ENCODE measurements at places on chromosomes 4 and X.

- no peak for DNase-seq
These were observed 183.7 kb downstream of the NR3C2 start for GRCh38 chr4:148258535-148258934.

DNA sequence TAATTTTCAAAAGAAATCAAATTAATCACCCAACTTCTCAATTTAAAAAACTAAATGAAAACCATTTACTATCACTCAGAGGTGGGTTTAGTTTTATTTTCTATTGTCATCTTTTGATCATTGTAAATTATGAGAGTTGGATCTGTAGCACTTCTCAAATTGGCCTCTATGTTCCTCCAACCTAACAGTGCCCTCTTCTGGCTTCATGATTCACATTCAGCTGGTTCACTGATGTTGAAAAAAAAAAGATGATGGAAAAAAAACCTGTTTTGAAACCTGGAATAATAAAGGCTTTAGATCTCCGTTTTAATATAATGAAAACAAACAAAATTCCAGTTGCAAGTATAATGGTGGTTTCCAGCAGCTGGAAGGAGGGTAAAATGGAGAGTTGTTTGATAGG, 2.4 kb upstream of the NBDY start:
- no peak for DNase-seq

DNA sequence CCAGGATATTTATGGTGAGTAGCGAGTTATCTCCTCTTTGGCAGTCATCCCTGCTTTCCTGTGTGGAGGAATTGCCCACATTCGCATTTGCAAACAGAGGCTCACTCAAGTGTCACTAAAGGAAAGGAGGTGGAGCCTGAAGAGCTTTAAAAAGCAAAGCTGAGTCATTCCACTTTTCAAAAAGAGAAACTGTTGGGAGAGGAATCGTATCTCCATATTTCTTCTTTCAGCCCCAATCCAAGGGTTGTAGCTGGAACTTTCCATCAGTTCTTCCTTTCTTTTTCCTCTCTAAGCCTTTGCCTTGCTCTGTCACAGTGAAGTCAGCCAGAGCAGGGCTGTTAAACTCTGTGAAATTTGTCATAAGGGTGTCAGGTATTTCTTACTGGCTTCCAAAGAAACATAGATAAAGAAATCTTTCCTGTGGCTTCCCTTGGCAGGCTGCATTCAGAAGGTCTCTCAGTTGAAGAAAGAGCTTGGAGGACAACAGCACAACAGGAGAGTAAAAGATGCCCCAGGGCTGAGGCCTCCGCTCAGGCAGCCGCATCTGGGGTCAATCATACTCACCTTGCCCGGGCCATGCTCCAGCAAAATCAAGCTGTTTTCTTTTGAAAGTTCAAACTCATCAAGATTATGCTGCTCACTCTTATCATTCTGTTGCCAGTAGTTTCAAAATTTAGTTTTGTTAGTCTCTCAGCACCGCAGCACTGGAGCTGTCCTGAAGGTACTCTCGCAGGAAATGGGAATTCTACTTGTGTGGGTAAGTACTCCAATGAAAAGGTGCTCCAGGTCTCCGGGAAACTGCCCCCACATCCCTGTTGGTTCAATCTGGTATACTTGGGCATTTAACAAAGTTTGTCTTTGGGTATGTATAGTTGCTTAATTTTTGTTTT, at the start of gene EGF:
Gene EGF (plus strand): TSS at position 178 of the 890 bp plus-strand sequence. CDS start 453 bp downstream, at position 631.
- no peak for DNase-seq

GRCh38 chrX:5640071-5640470, 588.6 kb downstream of the NLGN4X start:
- DNase-seq: no peak

GRCh38 chr4:8067274-8067936, 91.2 kb downstream of the ABLIM2 start:
- DNase-seq: no peak

DNA sequence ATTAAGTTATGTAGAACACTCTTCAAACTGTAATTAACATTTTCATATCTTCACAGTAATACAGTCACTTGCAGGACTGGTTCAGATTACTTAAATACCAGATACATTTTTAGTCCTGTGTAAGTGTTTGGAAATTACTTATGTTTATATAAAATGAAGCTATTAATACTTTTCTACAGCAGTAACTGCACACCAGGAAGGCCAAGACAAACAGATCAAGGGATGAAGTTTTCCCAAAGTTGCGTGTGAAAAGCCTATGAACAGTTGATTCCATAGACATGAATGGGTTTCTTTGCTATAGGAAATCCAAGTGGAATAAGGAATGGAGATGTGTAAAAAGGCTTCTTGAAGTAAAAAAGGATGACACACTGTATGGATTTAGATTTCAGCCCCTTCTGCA, 28.9 kb upstream of the DRP2 start:
- DNase-seq: no peak

- no peak for DNase-seq
These were observed 54.8 kb downstream of the SHOX start for GRCh38 chrX:685120-686032.

DNA sequence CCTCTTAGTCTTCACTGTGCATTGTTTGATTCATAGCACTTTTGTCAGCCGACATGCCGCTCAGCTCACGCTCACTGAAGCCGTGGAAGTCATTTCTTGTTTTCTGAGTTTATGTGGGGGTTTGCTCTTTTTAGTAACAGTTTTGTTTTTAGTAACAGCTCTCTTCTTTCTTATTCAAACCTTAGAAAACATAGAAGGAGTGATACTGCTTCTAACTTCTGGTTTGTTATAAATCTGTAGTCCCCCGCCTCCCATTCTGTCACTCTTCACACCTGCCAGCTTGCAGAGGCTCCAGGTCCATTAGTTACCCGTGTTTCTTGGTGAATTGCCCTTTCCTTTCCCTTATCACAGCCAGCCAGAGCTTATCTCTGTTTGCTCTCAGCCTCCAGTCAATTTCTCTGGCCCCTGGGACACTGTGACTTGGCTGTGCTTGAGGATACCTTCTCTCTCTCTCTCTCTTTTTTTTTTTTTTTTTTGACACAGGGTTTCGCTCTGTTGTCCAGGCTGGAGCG, 50.5 kb downstream of the GRK4 start:
- DNase-seq: no peak

- no peak for DNase-seq
These were observed 32.4 kb downstream of the CCNG2 start for GRCh38 chr4:77189412-77189811.

DNA sequence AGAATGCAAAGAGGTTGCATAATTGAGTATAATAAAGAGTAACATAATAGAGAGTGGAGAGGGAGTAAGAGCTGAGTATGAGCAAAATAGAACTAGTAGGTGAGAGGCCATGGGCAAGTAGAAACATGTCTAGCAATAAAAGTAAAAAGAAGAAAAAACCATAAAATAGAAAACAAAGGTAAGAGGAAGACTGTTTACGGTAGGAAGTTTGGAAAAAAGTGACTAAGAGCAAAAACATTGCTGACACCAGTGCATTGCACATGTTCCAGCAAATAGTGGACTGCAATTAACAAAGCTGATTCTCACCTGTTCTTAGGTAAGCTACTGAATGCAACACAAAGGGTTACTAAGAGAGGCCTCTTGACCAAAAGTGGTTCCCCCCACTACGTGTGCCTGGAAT, 202.9 kb downstream of the TEX13A start:
- DNase-seq: no peak

DNA sequence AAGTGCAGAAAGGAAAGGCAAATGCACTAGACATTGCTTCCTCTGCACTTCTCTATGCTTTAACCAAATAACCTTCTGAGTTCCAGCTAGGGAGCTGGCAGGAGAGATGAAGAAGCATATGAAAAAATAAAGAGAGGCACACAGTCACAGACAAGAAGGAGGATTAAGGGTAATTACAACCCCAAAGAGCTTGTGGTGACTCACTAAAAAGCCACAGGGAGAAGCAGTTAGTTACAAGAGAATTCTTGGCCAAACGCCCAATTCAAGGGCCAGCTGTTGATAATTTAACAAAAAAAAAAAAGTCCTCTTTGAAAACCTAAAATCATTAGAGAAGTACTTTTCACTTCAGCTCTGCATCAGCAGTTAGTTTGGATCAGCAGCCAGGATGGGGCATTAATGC, 478.0 kb downstream of the KCNIP4 start:
- DNase-seq: no peak

- DNase-seq: no peak
These were observed 50.6 kb upstream of the SRPX start for GRCh38 chrX:38271154-38271716.

GRCh38 chr4:186516287-186516686, 39.1 kb downstream of the MTNR1A start:
- DNase-seq: no peak

DNA sequence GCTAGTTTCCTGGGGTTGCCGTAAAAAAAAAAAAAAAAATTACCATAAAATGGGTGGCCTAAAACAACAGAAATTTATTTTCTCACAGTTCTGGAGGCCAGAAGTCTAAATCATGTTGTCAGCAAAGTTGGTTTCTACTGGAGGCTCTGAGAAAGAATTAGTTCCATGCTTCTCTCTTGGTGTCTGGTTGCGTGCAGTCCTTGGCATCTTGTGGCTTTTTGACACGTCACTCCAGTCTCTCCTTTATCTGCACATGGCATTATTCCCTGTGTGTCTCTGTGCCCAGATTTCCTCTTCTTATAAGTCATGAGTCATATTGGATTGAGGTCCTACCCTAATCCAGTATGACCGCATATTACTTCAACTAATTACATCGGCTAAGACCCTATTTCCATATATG, 38.7 kb downstream of the SPATA4 start:
- no peak for DNase-seq

DNA sequence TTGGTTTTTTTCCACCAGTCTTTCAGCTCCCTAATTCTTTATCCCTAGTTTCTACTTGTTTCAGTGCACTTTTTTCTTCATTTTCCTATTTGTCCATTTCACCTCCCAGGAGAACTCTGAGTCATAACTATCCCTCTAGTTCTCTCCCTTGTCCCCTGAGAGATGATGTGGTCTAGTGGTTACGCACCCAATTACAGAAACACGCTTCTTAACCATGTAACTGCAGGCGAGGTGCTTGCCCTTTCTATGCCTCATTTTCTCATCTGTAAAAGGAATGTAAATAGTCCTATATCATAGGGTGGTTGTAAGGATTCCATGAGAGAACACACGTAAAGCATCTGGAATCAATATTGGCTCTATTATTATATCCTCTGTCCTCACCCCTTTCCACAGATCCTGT, 8.8 kb upstream of the GRPR start:
- no peak for DNase-seq

DNA sequence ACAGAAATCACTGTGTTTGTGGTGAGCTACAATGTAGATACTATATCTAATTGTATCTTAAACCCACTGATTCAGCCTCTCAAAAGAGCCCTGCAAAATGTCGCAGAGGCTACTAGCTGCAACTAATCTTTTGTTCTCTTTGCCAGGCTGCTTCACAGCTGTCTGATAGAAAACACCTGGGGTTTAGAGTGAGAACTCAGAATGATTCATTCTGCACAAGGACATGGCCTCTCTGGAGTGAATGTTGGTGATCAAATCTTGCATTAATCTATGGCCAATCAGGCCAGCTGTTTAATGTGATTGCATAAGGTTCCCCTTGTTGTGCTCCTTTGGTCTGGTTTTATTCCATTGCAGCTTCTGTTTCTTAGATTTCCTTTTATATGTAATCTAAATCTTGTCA, 100.3 kb downstream of the EMCN start:
- no peak for DNase-seq

- DNase-seq: no peak
These were observed 10.2 kb downstream of the CC2D2A start for GRCh38 chr4:15479913-15480185.

GRCh38 chrX:149021159-149021558, 483.9 kb downstream of the IDS start:
- no peak for DNase-seq

- no peak for DNase-seq
These were observed 3.4 kb downstream of the RHOH start for GRCh38 chr4:40199999-40200874.

DNA sequence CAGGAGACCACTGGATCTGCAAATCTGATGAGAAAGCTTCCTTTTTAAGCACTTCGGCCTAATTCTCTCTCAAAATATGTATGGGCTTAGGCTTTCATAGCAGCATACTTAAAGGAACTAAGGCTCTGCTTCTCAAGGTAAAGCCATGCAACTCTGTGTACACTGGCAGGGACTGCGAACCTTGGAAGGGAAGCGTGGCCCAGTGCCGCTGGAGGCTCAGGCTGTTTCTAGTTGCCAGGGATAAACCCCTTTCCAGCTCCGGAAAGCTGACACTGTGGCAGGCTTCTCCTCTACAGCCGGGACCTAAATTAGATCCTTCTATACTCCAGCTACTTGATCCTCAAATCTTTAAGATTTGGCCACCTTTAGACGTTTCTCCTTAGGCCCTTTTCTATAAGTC, 1091.3 kb upstream of the TENM3 start:
- no peak for DNase-seq

GRCh38 chrX:101062176-101062575, 10.3 kb upstream of the TRMT2B start:
- no peak for DNase-seq

GRCh38 chr4:100356172-100356571, 161.7 kb downstream of the EMCN start:
- no peak for DNase-seq

DNA sequence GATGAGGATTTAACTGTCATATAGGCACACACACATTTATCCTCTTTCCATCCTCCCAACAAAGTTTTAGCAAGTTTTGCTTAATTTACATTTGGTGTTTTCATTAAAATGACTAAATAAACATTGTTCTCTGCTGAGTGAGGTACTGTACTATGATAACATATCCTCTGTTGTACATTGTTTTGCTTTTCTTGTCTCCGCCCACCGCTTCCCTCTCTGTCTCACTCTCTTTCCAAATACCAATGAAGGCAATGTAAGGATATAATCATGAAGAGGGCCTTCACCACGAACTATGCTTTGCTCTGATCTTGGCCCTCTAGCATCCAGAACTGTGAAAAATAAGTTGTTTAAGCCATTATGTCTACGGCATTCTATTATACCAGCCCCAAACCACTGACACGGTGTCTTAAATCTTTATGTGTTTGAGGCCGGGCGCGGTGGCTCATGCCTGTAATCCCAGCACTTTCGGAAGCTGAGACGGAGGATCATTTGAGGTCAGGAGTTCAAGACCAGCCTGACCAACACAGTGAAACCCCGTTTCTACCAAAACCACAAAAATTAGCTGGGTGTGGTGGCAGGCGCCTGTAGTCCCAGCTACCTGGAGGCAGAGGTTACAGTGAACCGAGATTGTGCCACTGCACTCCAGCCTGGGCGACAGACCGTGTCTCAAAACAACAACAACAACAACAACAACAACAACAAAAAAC, 65.3 kb downstream of the HPRT1 start:
- no peak for DNase-seq

DNA sequence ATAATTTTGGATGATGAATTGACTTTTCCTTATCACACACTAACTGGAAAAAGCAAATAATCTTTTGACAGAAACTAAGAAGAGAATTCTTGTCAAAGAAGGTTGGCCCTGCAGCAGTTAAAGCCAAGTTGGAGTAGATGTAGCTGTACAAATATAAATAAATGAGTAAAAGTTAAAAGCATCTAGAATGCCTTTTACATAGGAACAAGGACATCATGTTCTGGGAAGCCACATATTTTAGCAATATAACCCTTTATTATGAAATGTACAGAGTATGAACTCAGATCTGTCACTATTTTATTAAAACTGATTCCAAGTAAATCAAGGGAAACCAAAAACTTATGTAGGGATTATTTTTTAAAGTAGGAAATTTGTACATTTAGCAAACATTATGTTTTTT, 269.4 kb upstream of the FAT4 start:
- no peak for DNase-seq

- no peak for DNase-seq
These were observed 22.1 kb upstream of the TRIM60 start for GRCh38 chr4:165009493-165010227.

GRCh38 chrX:9188117-9188516, 154.2 kb upstream of the FAM9B start:
- no peak for DNase-seq

GRCh38 chr4:76559236-76560071, 124.4 kb downstream of the SHROOM3 start:
- DNase-seq: no peak

All from nephron progenitor cell (in vitro differentiated cells).